Epithelial cell of proximal tubule (primary cell): ENCODE measurements at places on chromosomes 3 and 15. TPM values are rescaled to one million over a fixed set of nuclear protein-coding genes. Genes with fewer than 3 reads are reported as not detected.

DAPK2 gene
- 0.07 and 7.3 TPM in 2 replicates for total RNA-seq

DNA sequence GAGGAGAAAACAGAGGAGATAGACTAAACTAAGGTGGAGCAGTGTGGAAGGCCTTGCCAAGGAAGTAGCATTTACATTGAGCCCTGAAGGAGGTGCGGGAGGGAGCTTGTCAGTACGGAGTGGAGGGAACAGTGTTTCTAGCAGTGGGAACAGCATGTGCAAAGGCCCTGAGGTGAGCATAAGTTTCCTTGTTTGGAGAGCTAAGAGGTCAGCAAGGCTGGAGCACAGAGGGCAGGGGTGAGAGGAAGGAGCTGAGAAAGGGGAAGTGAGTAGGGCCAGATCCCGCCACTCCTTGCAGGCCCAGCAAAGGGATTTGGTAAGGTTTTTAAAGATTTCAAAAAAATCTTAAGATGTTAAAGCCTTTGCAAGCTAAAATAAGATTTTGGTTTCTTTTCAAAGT is 70.1 kb downstream of the HMCES start:
- no peak for DNase-seq

GAP43 gene
- 0.58 TPM in 1 of 2 replicates, not detected in the other for total RNA-seq

GRCh38 chr3:100518983-100519382 is 26.6 kb downstream of the TMEM45A start:
- DNase-seq, result no peak
